ENCODE measurements at places on chromosomes 3 and 15.

GRCh38 chr3:134992586-134992985 is 197.5 kb downstream of the EPHB1 start:
- H3K4me1 ChIP-seq, result peaks cover 4% of the 10 kb centered on the region
- H3K4me3 ChIP-seq, result no peak overlapping the region
- no peaks in the 10 kb centered on the region for H3K36me3 ChIP-seq
- no peak for DNase-seq

DNA sequence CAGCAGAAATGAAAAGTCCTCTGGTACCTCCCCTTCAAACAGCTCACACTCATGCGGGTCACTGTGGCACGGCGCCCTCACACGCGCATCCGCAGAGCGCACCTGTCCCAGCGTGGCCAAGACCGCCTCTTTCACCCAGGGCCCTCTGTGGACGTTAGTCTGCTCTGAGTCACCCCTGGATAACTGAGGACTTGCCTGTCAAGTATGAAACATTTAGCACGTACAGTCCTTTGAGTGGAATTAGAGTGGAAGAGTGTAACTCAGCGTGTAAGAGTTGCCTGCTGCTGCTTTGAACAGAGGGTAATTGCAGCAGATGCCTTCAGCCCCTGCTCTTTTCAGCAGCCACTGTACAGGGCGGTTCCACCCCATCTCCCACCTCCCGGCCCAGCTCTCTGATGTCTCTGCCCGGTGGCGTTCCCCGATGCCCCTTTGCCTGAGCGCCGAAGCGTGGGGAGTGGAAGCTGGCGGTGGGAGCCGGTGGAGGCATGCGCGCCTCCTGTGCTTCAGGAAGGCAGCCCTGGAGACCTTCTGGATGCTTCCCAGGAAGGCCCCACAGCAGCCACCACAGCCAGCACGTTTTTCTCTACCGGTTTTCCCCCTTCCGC is 23.0 kb downstream of the CPN2 start:
- H3K4me1 ChIP-seq, result peaks cover under 1% of the 10 kb centered on the region
- H3K36me3 ChIP-seq, result no peaks in the 10 kb centered on the region
- no peak overlapping the region for H3K4me3 ChIP-seq
- DNase-seq, result no peak
- H3K27ac ChIP-seq, result peak overlapping the region; percentile 19

- H3K36me3 ChIP-seq, result peaks cover 4% of the 10 kb centered on the region
- H3K27me3 ChIP-seq, result no peaks in the 10 kb centered on the region
- peak overlapping the region; percentile 70 for H3K27ac ChIP-seq
- DNase-seq, result peak; percentile 5
- no peak overlapping the region for H3K4me3 ChIP-seq
- H3K4me1 ChIP-seq, result peaks cover 35% of the 10 kb centered on the region
Measured at GRCh38 chr3:42489116-42489936, 13.1 kb upstream of the VIPR1 start.

- no peak for DNase-seq
- H3K36me3 ChIP-seq, result no peaks in the 10 kb centered on the region
- no peak overlapping the region for H3K4me3 ChIP-seq
- no peaks in the 10 kb centered on the region for H3K4me1 ChIP-seq
- H3K27me3 ChIP-seq, result peaks cover 4% of the 10 kb centered on the region
Measured at GRCh38 chr3:117238806-117239205, 529.2 kb downstream of the TUSC7 start.
